ENCODE measurements at places on chromosomes 5 and 9.

DNA sequence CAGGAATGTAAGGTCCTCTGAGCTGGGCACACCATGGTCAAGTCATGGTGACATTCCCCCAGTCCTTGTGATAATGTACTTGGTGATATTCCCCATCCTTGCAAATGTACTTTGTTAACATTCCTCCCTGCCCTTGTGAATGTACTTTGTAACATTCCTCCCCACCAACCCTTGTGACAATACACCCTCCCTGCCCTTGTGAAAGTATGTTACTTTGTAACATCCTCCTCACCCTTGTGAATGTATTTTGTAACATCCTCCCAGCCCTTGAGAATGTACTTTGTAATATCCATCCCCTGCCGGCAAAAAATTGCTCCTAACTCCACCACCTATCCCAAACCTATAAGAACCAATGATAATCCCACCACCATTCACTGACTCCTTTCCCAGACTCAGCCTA is 53.3 kb downstream of the RAPGEF6 start:
- DNase-seq = no peak

DNA sequence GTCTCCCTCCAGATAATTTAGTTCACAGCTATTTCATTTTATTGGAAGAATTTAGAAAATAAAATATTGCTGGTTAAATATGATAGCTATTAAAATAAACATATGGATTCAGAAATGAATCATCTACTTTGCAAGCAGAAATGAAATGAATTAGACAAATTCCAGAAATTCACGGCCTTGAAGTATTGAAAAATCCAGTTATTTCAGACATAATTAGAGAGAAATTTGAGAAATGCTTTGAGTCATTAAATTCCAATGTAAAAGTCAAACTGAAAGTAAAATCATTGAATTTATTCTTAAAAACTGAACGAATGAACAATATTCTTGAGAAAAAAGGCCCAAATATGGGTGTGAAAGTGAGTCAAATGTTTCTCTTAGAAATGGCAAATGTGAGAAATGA is 632.6 kb upstream of the EDIL3 start:
- DNase-seq = no peak

GRCh38 chr9:89958086-89958485 is 353.3 kb downstream of the GADD45G start:
- DNase-seq = no peak

DNA sequence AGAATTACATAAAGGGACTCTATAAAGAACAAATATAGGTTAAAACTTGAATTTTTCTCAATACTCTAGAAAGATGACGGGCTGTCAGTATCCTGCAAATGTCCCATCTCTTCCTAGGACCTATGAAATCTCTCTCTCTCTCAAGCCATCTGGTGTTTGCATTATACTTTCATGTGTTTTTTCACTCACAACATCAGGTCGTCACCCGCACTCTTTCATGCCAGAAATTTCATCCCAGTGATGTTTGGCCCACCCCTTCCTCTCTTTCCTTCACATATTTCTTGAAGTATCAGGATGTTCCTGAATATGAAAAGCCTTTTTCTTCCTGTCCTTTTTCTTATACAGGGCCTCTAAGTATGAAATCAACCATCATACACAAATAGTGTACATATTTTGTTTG is 63.3 kb upstream of the GAS1 start:
- DNase-seq = no peak
